NCI-H1694 treated with DMSO at 0.1 percent for 48 hours (cell line): ENCODE measurements at places on chromosomes 3 and 15.
A peak's percentile ranks its signal among the peaks of the same experiment; 100 is the strongest.

DNA sequence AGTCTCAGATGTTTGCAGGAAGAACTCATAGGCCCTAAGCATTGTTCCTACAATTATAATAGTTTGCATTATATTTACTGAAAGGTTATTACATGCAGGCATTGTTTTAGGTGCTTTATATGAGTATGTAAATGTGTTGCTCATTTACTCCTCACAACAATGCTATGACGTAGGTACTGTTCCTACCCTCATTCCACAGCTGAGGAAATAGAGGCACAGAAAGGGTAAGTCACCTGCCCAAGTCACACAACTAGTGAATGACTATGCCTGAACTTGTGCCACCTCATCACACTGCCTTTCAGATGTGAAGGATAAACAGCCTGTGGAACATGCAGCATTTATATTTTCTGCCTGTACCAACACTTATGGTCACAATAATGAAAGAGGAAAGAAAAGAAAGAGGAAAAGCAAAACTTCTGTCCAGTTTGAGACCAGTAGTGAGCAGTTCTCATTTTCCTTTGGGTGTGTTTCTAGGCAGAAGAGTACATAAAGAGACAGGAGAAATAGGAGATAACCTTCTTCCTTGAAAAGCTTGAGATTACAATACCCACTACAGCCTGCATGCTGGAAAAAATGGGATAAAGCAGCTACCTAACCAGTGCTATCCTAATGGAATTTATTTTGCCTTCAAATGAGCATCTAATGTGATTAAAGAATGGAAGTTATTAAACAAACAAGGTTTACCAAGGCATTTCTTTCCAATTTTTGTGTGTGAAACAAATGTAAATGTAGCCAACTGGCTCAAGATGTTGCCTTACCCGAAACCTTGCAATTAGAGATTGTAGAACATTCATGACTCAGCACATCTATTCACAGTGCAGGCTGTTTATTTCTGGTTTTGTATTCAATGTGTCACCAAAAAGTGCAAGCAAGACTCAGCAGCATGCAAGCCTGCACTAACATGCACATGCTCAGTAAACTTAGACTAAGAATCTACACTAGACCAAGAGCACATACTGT lies 20.5 kb upstream of the ENTPD3 start:
- DNase-seq = no peak

- no peak for DNase-seq
These were observed 32.1 kb downstream of the SEC62 start for GRCh38 chr3:169998668-169999131.

- DNase-seq = no peak
These were observed 49.8 kb downstream of the ZDHHC3 start for GRCh38 chr3:44926172-44926571.

GRCh38 chr3:48189321-48189720 lies 1.1 kb upstream of the CDC25A start:
- DNase-seq = no peak

DNA sequence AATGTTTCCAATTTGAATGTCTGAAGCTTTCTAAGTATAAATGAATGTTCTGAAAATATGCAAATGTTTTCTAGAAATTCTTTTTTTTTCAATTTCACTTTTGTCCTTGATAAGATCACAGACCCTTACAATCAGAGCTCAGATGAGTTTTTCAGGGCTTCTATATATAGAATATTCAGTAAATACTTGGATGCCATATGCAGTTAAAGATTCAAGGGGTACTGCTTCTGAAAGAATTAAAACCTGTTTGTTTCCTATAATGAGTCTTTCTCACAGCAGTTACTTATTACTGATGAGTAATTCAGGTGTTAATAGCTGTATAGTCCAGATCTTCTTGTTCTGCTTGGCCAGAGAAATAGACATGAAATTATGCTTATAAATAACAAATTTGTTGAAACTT lies 812.6 kb downstream of the ZPLD1 start:
- DNase-seq = no peak

- no peak for DNase-seq
These were observed 309.8 kb upstream of the GRM7 start for GRCh38 chr3:6551165-6551564.

GRCh38 chr3:43162230-43163084 lies 56.6 kb upstream of the POMGNT2 start:
- peak; percentile 16 for DNase-seq

DNA sequence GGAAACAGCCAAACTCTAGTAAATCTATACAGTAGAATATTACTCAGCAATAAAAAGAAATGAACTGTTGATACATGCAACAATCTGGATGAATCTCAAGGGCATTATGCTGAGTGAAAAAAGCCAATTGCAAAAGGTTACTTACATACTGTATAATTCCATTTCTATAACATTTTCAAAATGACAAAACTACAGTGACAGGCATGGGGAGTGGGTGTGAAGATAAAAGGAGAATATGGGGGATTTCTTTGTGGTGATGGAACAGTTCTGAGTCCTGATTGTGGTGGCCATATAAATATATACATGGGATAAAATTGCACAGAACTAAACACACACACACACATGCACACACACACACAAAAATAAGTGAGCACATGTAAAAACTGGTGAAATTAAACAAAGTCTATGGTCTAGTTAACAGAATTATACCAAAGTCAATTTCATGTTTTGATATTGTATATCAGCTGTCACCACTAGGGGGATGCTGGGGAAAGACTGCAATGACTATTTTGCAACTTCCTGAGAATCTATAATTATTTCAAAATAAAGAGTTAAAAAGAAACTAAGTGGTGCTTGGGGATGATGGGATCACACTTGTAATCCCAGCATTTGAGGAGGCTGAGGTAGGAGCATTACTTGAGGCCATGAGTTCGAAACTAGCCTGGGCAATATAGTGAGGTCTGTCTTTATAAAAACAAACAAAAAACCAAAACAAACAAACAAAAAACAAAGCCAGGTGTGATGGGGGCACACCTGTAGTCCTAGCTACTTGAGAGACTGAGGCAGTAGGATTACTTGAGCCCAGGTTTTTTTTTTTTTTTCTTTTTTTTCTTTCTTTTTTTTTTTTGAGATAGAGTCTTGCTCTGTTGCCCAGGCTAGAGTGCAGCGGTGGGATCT lies 66.0 kb downstream of the SPTSSB start:
- no peak for DNase-seq

GRCh38 chr15:50685191-50685975 lies 1.2 kb downstream of the TRPM7 start:
- no peak for DNase-seq

GRCh38 chr3:81249540-81250029 lies 511.9 kb downstream of the GBE1 start:
- no peak for DNase-seq

- no peak for DNase-seq
These were observed 26.5 kb upstream of the FBXL2 start for GRCh38 chr3:33250712-33251111.

- DNase-seq = no peak
These were observed 92.8 kb downstream of the GOLIM4 start for GRCh38 chr3:168002786-168003368.

- no peak for DNase-seq
These were observed 27.1 kb downstream of the SLC12A1 start for GRCh38 chr15:48233246-48233645.

- no peak for DNase-seq
These were observed 47.8 kb upstream of the USP50 start for GRCh38 chr15:50594311-50594710.

DNA sequence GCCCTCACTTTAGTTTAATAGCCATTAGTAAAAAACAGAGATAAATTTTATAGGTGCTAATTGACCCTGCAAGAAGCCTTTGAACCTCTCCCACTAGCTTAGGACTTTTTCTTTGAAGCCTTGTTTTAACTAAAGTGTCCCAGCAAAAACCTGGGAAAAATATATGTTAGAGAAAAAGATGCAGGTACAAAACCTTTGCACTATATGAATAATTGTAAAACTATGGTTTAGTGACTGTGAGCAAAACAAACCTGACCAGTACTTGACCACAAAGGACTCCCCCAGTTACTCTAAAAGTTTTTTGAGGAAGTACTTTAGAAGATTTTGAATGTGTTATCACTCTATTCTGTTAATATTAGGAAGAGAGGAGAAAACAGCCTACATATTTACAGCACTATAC lies 123.3 kb upstream of the TP63 start:
- no peak for DNase-seq

DNA sequence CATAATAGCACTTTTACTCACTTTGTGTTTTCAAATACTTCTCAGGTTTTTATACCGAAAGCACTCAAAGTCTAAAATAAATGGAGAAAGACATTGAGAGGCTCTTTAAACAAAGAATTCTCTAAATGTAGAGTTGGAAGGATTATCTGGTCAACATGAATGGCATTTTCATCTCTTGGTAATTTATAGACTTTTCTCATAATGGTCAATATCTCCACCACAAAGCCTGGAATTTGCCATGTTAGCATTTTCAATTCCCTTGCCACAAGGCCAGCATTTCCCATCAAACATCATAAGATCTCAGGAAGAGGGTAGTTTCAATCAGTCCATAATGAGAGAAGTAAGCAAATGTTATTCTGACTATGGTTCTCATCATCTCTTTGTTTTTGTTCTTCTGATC lies 293.0 kb downstream of the CADM2 start:
- DNase-seq = no peak

DNA sequence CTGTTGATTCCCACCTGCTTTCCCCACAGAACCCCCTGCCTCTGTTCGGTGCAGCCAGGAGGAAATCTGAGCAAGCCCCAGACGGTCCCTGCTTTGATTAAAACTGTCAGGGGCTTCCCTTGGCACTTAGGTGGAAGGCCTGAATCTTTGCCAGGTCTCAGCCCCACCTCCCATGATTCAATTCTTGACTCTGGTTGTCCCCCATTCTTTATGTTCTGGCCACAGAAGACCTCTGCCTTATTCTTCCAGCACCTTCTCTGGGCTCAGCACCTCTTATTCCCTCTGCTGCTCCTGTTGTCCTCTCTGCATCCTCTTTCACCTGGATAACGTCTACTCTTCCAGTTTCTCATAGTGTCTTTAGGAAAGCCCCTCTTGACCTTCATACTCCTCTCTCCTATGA lies 349.4 kb downstream of the PTPRG start:
- DNase-seq = no peak

GRCh38 chr3:188158731-188159310 lies 4.9 kb downstream of the LPP start:
- no peak for DNase-seq

DNA sequence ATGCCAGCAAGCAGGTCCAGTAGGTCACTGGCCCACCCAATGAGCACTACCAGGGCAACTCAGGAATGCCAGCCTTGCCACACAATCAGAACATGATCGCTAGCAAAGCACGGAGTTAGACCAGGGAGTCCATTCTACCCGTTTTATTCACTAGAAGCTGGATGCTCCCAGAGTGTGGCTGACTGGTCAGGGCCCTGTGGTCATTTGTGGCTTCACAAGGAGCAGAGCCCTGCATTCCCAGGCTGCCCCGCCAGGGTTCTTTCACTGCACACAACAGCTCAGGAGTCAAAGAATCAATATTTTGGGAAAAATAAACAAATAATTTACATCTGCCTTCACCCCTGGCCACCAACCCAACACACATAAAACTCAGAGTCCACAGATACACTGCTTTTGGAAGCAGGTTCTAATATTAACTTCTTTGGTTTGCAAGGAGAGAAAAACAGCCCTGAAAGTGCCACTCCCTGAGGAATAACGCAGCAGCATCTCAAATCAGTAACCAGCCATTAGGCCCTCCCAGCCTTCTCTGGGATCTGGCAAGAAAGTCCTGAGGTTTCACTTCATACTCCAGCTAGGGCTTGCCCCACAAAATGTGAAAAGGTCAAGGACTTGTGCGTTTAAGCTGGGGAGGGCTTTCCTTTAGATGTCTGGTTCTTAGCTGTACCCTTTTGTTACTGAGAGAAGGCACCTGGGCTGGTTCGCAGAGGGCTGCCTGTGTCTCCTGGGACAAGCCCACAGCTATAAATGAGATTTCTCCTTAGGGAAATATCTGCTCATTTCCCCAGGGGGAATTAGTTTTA lies 16.0 kb downstream of the SIAH2 start:
- no peak for DNase-seq

- DNase-seq = no peak
These were observed 38.1 kb downstream of the ATG7 start for GRCh38 chr3:11310258-11310657.

DNA sequence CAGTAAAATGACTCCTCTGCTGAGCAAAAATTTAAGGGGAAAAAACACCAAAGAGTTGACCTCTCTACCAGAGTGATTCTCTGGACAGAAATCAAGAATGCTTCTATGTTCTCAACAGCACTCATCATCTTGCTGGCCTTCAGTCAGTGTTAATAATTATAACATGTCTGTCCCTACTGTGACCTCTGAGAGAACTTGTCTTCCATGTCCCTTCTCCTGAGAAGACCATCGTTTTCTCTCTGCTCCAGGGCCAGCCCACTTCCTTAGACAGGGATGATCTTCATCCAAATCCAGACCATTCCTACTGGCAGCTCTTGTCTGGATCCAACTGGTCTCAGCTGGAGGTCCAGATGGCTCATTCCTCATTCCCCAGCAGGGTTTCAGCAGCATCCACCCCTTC lies 139.0 kb upstream of the NECTIN3 start:
- no peak for DNase-seq

- peak; percentile 96 for DNase-seq
These were observed 130.3 kb downstream of the LIPC start for GRCh38 chr15:58562135-58562534.

DNA sequence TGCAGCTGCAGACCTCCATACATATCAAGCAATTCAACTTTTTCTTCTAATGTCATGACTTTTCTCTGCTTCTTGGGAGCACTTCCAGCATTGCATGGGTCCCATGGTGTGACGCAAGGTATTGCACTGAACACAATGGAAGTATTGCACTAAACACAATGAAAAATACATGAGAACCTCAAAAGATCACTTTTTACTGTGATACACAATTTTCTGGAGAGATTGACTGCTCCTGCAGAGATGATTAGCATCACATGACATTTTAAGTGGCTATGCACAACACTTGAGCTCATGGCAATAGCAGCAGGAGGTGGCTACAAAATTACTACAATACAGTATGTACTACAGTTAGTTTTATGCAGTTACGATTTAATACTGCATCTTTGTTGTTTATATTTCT lies 113.5 kb upstream of the BHLHE40 start:
- no peak for DNase-seq

- DNase-seq = no peak
These were observed 14.4 kb upstream of the XXYLT1 start for GRCh38 chr3:195285372-195285771.

- no peak for DNase-seq
These were observed 295.6 kb downstream of the ZBBX start for GRCh38 chr3:167084545-167084944.

DNA sequence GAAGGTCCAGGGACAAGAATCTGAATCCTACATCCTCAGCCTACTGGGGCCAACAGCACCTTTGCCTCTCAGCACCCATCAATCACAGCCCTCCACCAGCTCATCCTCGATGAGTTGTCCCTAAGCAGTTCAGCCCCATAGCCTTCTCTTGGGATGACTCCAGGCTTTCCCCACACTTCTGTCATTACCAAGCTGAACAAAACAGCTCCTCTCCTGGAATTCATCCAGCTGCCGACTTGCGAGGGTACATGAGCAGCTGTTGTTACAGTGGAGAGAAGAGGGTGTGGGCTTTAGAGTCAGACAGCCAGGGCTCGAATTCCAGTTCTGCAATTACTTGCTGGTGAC lies 69.0 kb upstream of the THBS1 start:
- peak; percentile 84 for DNase-seq
